EH (cell line): ENCODE measurements at places on chromosomes 1 and 21.

DNA sequence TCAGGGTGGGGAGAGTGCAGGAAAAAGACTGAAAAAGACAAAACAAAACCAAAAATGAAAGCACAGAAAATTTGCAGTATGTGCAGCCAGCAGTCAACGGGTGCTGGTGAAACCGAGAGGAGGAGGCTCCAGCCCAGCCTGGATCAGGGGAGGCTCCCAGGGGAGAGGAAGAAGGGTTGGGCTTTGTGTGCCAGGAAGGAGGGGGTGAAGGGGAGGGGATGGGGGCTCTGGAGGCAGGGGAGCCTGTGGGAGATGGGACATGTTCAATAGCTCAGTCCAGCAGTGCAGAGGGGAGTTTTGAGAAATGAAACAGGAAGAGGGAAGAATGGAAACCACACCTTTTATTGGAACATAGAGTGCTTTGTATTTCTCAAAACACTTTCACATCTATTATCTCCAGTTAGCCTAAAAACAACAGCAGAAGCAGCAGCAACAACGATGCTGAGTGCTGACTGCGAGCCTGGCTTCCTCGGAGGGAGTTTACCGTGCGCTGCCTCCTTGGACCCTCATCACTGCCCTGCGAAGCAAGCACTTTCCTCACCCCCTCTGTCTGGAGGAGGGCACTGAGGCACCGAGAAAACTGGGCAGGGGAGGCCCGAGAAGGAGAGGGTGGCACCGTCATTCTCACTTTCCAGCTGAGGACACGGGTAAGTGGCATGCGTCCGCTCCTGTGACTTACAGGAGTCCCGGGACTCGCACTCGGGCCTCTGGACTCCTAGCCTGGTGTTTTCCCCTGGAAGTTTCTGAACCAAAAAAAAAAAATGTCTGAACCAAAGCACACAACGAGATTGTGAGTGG is 62.9 kb downstream of the MDM4 start:
- DNase-seq = peak; percentile 15

GRCh38 chr1:170077926-170078325 is 3.4 kb upstream of the KIFAP3 start:
- no peak for DNase-seq

DNA sequence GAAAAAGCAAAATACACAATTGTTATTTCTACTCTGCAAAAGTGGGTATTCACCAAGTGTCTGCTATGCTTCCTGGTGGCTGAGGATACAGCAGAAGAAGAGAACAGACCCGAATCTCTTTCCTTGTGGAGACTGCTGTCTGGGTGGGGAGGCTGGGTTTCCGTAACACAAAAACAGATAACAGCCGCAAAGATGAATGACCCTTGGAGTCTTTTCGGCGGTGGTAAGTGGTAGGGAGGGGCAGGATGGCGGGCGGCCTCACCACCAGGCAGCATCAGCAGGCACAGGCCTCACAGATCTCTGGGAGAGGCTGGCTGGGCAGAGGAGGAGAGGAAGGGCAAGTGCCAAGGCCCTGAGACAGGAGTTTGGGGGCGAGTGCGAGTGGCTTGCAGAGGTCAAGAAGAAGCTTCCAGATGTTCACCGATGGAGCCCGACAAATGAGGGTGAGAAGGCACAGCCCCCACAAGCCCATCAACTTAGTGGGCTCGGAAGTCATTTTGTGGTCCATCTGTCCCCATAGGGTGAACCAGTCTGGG is 164.2 kb downstream of the RHOU start:
- DNase-seq = no peak

DNA sequence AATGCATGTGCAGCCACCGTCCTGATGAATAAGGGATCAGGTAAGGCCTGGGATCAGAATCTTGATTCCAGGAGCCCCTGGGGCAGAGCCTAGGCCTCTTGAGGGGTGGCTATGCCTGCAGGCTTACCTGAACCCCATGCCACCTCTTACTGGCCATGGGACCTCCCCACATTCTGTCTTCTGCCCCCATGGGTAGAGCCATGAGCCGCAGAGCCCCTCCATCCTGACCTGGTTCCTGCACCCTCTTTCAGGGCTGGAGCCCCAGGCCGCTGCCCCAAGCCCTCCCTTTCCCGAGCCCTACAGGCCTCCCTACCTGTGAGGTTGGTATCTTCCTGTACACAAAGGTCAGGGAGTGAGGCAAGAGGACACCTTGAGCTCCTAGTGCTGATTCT is 120.8 kb downstream of the DMRTB1 start:
- no peak for DNase-seq

DNA sequence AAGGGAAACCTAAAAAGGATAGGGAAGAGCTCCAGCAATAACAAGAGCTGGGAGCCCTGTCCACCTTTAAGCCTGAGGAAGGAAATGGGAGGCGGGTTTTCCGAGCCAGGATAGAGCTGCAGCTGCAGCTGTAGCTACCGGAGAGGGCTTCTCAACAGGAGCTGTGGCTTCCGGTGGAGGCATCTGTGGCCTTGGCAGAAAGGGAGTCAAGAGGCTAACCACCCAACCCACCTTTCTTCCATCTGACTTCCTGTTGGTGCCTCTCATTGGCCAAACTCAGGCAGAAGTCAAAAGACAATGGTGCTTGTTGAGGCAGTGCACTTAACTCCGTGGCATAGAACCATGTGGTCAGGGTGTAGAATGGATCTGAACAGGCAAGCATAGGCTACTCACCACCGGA is 313.1 kb upstream of the DAB1 start:
- no peak for DNase-seq

DNA sequence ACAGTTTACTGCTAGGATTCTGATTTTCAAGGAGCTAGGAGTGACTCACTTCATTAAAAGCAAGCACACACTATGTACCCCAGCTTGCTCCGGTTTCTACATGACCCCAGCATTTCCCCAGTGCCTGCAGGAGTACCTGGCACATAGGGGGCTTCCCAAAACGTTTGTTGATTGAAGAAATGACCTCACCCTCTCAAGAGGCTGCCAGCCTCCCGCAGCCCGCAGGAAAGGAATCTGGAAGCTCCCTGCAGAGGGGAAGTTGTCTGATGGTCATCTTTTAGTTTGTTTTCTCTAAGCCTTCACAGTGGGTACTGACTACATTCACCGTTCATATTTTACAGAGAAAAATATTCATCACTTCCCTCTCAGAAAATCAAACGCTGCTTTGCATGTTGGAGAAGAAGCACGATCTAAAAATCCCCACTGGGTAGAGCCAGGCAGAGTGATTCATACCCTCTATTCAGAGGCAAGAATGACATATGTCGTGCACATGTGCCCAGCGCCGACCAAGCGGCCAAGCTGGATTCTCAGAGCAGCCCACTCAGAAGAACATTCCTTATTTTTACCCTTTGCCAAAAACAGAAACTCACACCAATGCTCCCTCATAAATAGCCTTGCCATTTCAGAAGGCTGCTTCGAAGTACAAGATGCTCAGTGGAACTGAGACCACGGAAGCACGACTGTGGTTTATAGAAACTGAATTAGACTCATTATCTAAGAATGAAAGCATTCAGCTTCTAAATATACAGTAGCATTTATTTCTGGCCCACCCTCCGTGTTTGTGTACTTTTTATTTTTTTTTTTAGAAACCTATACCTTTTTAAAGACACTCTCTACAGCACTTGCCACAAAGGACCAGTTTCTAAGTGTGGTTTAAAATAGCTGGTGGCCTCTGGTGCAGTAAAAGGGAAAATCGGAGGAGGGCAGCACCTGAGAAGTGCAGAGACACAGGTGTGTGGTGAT is 143.2 kb downstream of the MIS18A start:
- DNase-seq = peak; percentile 75

DNA sequence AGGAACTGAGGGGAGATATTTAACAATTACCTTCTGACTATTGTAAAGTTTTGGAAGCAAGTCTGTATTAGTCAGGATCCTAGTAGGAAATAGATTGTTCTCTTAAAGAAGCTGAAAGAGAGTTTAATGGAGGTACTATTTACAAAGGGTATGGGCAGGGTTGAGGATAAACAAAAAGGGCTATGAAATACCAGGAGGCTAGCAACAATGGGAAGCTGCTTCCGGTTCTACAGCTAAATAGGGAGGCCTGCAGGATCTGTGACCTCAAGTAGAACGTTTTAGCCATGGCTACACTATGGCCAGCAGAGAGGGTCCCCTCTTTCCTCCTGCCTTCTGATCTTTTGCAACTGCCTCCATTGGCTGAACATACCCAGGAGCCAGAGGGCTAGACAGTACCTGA is 117.7 kb downstream of the PDE4B start:
- no peak for DNase-seq

GRCh38 chr1:182198006-182198605 is 136.6 kb upstream of the ZNF648 start:
- peak; percentile 18 for DNase-seq

DNA sequence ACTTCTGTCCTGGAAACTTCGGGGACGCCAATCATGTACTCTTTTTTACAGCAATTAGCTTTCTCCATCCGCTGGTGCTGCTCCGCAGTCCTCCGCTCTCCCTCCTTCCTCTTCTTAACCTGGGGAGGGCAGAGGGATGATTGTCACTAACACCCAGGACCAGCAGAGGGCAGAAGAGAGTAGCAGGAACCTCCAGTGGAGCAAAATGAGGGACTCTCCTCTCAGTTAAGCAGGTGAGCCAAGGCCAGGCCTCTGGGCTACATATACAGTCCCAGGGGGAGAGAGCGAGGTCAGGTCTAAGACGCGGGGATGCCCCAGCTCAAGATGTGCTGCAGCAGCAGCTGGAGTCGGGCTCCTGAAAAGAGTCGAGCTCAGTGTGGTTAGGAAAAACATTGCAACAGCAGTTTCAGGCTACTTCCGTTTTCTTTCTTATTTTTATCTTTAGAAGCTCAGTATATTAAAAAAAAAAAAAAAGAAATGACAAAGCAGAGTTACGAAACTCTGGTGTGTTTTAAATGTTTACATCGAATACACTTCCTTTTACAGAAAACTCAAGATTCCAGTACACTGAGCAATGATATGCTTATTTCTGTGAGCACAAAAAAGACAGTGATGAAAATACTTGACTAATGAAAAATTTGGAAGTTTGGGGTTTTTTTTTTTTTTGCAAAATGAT is 25.7 kb upstream of the NLRP3 start:
- peak; percentile 74 for DNase-seq

DNA sequence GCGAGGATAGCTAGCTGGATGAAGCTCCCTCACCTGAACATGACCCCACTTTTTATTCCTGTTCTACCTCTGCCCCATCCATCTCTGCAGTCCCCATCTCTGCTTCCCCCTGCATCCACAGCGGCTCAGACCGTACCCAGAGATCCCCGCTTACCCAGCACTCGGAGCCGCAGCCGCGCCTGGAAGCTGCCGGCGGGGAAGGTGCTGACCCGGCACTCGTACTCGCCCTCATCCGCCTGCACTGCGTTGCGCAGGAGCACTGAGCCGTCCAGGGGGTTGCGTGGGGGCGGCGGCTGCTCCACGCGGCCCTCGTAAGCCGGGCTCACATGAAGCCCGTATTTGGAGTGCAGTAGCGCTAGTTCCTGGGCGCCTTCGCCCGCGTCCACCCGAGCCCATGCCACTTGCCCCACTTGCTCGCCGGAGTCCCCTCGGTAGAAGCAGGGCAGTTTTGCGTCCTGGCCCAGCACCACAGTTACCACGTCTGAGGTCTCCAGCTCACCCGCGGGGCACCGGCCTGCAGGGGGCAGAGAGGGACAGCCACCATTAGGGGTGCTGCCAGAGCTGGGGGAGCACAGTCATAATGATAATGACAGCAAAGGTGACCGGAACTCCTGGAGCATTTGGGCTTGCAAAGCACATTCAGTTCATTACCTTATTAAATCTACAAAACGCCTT is 9.8 kb downstream of the NECTIN4 start:
- DNase-seq = no peak

- DNase-seq = no peak
Observed at GRCh38 chr1:110337704-110338308, 1.4 kb upstream of the RBM15 start.

GRCh38 chr1:192668409-192668983 is 32.5 kb downstream of the RGS13 start:
- peak; percentile 31 for DNase-seq

DNA sequence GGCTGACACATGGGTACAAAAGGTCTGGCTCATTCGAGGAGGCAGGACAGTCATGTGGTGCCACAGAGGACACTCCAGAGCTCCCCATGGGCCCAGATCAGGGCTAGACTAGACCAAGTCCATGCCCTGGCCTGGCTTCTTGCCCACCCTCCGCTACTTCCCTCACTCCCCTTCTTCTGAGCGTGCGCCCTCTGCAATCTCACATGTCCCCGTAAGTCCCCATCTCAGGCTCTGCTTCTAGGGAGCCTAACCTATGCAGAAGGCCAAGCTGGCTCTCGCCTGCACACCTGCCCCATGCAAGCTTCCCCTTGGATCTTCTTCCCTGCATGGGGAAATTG is 553.6 kb downstream of the PTPRU start:
- DNase-seq = no peak

GRCh38 chr1:244354810-244355278 is 96.9 kb downstream of the ADSS2 start:
- DNase-seq = peak; percentile 52

DNA sequence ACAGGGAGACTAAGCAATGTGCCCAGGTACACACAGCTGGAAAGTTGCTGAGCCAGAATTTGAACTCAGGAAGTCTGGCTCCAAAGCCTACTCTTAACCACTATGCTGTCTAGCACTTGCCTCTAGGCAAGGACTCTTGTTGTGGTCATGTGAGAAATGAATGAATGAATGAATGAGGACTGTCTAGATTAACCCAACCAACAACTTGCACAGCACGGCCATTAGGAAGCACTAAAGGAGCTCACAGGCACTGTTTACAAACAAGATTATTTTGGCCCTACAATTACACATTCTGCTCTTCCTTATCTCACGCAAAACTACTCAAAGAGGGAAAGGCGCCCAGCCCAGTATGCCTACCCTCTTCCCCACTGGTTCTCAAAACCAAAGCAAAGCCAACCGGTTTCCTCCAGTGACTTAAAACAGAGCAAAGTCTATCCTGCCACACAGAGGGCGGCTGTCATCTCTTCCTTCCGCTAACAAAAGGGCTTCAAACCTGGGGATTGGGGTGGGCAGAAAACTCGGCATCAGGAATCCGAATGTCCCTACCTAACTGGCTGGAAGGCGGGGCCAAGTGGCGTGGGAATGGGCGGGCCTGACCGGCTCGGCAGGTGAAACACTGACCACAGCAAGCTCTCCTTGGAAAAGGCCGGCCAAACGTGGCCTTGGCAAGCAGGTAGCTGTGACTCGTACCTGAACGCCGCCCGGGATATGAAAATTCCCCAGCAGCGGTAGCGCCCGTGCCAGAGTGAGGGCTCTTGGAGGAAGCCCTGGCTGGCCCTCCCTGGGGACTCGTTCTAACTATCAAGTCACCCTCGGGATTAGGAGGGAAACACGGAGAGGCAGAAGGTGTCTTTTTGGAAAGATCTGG is 948 bp downstream of the STK40 start:
- DNase-seq = peak; percentile 29
